ENCODE measurements at places on chromosomes 6 and 20. TPM values are rescaled to one million over a fixed set of nuclear protein-coding genes. Genes with fewer than 3 reads are reported as not detected.

- H3K4me3 ChIP-seq, result no peak overlapping the region
- peaks cover 19% of the 10 kb centered on the region for H3K27me3 ChIP-seq
- no peaks in the 10 kb centered on the region for H3K36me3 ChIP-seq
- no peak for DNase-seq
- no peak overlapping the region for H3K27ac ChIP-seq
- no peaks in the 10 kb centered on the region for H3K4me1 ChIP-seq
These were observed 25.5 kb downstream of the PCK1 start for GRCh38 chr20:57586370-57586793.

Gene CST4
- total RNA-seq, result not detected

Gene SIRPA
- total RNA-seq, result not detected

Gene ZBTB24
- 19.1 TPM for total RNA-seq

GRCh38 chr6:158502263-158502950 lies 57.5 kb upstream of the TMEM181 start:
- H3K4me3 ChIP-seq, result no peak overlapping the region
- H3K27me3 ChIP-seq, result no peaks in the 10 kb centered on the region
- no peaks in the 10 kb centered on the region for H3K4me1 ChIP-seq
- peaks cover 3% of the 10 kb centered on the region for H3K36me3 ChIP-seq
- no peak overlapping the region for H3K27ac ChIP-seq

DNA sequence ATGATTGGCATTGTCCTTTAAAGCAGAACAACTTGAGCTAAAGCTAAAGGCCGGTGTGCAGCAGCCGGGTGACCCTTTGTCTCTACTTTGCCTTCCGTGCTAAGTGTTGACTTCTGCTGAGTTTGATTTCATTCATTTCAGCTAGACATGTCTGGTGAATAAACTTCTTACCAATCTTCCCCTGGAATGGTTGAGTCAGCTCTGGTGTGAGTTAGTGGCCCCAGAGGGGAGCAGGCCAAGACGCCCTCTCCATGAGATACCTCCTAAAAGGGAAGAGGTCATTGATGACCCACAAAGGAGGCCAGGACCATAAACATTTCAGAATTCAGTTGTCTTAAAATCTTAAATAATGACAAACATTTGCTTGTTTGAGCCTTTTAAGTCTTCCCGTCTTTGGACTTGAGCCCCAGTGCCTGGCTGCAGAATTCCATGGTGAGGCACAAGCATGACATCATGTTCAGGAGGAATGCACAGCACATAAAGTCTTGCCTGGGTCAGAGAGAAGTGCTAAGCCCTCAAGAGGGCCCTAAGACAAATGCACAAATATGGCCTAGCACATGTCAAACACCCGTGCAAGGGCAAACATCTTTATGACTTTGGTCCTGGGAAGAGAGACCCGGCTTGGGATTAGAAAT lies 96.3 kb upstream of the NEDD9 start:
- no peak overlapping the region for H3K27ac ChIP-seq
- no peak overlapping the region for H3K4me3 ChIP-seq
- H3K4me1 ChIP-seq, result peaks cover 57% of the 10 kb centered on the region
- H3K36me3 ChIP-seq, result peaks cover 58% of the 10 kb centered on the region
- no peaks in the 10 kb centered on the region for H3K27me3 ChIP-seq

- no peaks in the 10 kb centered on the region for H3K4me1 ChIP-seq
- DNase-seq, result no peak
- no peak overlapping the region for H3K27ac ChIP-seq
- peaks cover 7% of the 10 kb centered on the region for H3K27me3 ChIP-seq
- H3K36me3 ChIP-seq, result no peaks in the 10 kb centered on the region
These were observed 99.8 kb downstream of the TTLL2 start for GRCh38 chr6:167424700-167425099.

GRCh38 chr20:57856658-57857057 lies 146.8 kb upstream of the PMEPA1 start:
- no peak overlapping the region for H3K27ac ChIP-seq
- peaks cover 9% of the 10 kb centered on the region for H3K4me1 ChIP-seq
- DNase-seq, result peak; percentile 14
- H3K36me3 ChIP-seq, result no peaks in the 10 kb centered on the region
- H3K27me3 ChIP-seq, result peaks cover 10% of the 10 kb centered on the region
- H3K4me3 ChIP-seq, result no peak overlapping the region

GRCh38 chr20:5470458-5470857 lies 153.7 kb upstream of the PROKR2 start:
- H3K4me1 ChIP-seq, result no peaks in the 10 kb centered on the region
- H3K27me3 ChIP-seq, result peaks cover 7% of the 10 kb centered on the region
- DNase-seq, result no peak
- H3K27ac ChIP-seq, result no peak overlapping the region
- no peak overlapping the region for H3K4me3 ChIP-seq
- H3K36me3 ChIP-seq, result no peaks in the 10 kb centered on the region

Gene NKAIN2
- total RNA-seq, result not detected

Gene PPP1R14C
- total RNA-seq, result not detected
